ENCODE measurements at places on chromosomes 12 and 14.
A peak's percentile ranks its signal among the peaks of the same experiment; 100 is the strongest.

DNA sequence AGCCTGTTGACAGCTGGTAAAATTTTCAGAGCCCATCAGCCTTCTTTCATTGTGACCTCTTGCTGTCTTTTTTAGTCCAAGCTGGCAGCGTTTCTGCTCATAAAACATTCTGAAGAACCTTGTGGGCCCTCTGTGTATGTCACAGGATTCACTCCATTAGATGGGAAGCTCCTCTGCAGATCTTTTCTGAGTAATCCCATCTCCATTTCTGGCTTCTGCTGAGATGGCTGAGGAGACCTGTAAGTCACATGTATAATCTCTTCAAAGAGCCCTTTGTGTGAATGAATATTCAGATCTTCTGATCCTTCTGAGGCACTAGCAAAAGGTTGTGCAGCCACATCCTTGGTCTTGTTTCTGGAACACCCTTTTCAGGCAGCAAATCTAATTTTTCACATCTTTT is 2.8 kb downstream of the RXYLT1 start:
- no peak for DNase-seq

- no peak for DNase-seq
Measured at GRCh38 chr12:9920451-9920850, 11.7 kb downstream of the CLEC2A start.

GRCh38 chr14:77570706-77571268 is 45.6 kb downstream of the SPTLC2 start:
- no peak for DNase-seq

- DNase-seq, result no peak
Measured at GRCh38 chr12:112357214-112357613, 25.0 kb downstream of the HECTD4 start.

- no peak for DNase-seq
Measured at GRCh38 chr12:116687888-116688287, 50.0 kb downstream of the SPRING1 start.

GRCh38 chr12:101619026-101619786 is 24.4 kb downstream of the MYBPC1 start:
- no peak for DNase-seq

- DNase-seq, result no peak
Measured at GRCh38 chr14:96568621-96569020, 66.4 kb downstream of the PAPOLA start.

GRCh38 chr14:66444271-66444927 is 41.8 kb upstream of the CCDC196 start:
- no peak for DNase-seq

DNA sequence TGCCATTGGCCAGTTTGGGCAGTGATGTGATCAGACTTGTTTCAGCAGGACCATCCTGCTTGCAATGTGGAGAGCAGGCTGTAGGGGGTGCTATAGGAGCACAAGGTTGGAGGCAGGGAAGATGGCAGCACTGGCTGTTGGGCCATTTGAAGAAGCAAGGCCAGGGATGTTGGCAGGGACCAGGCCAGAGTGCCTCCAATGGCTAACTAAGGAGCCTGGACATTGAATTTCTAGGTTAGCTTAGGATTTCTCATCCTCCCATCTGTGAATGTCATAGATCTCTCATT is 23.5 kb downstream of the FGF23 start:
- peak; percentile 18 for DNase-seq

DNA sequence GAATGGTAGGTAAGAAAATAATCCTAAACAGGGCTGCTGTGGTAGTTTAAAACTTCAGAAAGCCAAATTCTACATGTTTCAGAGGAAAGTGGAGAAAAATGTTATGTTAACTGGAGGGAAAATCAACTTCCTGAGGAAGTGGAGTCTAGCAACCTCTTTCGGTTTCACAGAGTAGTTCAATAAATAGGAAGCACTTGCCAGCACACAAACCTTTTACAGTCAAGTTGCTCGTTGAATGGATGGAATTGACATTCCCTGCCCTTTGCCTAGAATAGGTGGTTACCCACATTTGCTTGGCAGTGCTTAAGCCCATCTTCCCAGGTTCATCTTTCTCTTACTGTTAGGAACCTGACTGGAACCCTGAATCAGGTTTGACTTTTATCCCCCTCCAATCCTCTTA is 15.9 kb downstream of the ANKRD13A start:
- no peak for DNase-seq

DNA sequence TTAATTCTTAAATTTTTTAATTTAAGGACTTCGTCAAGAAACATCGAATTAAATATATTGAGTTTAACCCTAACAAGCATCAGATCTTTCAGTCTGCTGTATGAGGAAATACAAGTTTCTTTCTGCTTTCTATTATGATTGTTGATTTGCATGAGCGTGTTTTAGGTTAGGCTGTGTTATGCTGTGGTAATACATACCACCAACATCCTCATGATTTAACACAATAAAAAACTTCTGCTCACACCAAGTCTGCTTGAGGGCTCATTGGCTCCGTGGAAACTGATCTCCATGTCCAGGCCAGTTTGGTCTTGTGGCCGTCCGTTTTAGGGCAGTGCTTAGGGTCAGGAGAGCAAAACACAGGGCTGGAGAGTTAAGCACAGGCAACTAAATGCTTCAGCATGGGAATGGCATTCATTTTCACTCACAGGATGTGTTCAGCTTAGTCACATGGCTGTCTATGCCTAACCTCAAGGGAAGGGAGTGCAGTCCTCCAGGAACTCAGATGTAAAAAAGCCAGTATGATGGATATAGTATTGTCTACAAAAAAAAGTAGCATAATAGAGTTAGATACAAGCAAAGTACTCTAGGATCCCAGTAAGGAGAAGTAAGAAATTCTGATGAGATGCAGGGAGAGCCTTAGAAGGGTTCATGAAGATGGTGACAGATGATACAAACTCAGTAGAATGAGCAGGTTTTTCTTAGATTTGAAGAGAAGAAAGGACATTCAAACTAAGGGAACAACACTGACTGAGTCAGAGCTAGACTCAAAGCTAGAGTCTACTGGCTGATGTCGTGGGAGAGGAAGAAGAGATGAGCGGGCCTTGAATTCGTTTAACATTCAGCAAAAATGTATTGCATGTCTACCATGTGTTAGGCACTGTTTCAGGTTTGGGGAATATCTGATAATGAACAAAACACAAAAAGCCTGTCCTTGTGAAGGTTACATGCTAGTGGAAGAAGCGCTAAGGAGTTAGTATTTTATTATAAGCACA is 16.3 kb downstream of the MARK3 start:
- DNase-seq, result no peak

DNA sequence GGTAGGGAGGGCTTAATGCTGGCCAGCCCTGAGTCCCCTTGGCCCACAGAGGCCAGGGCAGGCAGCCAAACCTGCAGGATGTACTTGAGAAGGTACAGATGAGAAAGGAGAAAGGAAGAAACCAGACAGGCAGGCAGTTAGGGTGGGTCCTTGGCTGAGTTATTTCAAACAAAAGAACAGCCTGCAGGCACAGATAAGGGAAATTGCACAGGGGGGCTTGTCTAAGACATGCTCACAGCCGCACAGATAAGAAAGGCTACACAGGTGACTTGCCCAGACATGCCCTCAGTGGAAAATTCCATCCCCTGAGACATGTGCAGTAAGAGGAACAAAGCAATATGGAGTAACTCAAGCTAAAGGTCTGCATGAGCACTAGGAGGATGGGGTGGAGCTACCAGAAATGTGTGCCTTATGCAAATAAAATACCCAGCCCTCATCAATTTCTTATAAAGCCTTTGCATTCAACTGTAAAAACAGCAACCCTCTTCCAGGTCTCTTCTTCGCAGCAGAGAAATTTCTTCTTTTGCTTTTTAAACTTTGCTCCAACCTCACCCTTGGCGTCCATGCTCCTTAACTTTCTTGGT is 158.2 kb upstream of the RGS6 start:
- DNase-seq, result no peak

GRCh38 chr12:7142056-7142644 is 12.0 kb downstream of the CLSTN3 start:
- peak; percentile 18 for DNase-seq

- no peak for DNase-seq
Measured at GRCh38 chr14:105099778-105100177, 34.5 kb upstream of the GPR132 start.

GRCh38 chr14:95505030-95505589 is 11.3 kb downstream of the SYNE3 start:
- DNase-seq, result no peak

DNA sequence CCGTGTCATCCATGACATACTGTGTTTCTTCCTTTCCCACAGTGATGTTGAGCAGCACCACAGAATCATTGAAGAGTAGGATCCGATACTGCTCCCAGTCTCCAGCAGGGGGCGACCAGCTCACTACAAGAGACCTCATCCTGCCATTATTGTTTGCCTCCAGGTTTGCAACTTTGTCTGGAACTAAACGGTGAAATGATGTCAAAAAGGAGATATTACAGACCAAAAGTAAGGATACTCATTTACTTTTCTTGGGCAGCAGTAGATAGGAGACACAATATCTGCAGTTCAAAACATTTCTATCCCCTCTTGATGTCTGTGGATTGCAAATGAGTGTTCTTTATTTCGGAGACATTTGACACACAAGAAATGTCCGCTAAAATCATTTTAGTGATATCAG is 47.2 kb downstream of the PTPRB start:
- DNase-seq, result peak; percentile 36

DNA sequence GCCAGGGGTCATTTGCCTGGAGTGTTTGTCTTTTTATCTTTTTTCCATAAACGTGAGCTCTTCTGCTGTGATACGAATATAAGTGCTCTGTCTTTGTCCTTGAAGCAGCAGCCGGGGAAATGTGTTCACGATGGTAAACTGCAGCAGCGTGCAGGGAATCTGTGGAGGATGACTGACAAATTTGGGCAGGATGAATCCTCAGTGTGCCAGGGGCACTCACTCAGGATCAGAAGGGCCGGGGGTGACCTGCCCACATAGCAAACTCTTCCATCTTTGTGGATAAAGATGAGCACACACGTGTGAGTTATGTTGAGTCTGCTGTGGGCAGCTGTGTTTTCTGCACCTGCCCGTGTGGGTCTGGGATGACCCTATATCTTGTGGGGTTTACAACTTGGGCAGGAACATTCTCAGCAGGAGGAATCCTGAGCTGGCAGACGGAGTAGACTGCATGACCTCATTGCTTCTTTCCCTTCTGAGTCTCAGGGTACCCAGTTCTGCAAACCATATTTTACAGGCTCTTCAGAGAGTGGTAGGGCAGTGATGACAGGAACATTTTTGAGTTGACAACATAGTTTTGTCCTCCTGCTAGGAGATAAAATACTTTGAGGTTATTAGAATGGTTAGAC is 711 bp downstream of the ANO4 start:
- DNase-seq, result no peak

DNA sequence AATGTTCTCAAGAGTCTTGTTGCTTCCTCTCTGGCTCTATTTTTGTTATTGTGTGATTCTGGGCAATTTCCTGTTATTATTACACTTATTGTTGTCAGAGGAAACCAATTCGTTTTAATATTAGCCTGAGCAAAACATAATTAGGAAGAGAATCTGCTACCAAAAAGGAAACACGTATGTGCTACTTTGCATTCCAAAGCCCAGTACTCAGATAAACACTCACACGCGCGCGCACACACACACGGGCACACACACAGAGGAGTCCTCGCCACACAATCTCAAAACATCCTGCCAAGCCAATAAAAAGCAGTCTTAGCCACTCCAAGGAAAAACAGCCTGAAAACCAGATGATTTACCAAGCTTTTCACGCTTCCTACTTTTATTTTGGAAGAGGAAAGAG is 400.7 kb downstream of the NUAK1 start:
- DNase-seq, result no peak

DNA sequence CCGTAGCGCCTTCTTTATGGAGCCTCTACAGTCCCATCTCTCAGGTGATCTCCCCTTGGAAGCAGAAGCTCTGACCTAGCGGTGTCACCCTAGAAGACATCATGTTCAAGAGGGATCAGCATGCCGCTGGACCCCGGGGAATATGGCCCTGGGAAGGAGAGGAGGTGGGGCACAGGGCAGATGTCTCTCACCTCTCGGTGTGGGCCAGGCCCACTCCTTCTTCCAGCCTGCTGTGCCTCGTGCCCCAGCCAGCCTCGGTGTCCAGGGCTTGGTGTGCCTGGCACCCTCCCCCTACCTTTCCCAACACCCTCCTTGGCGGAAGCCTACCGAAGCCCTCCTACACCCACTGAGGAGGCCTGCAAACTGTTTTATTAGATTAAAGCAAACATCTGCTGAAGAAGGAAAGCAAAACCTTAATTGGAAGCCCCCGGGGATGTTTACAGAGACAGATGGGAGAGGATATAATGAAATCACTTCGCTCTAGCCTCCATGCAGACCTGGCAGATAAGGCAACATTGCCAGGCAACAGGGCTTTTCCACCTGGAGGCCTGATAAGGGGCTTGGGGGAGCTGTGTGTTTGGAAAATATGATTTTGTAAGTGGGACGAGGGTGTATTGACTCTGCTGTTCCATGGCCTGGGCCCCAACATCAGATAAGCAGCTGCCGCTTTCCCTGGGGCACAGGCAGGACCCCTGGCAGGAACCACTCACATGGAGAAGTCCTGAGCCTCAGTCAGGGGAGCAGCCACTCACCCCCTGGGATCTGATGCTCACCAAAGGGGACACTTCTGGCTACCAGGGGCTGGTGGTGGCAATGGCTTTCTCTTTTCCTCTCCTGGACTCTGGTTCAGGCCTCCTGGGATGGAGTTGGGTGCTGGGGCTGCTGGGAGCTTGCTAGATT is 5.7 kb upstream of the CHGA start:
- DNase-seq, result no peak

GRCh38 chr14:27886256-27886655 is 880.3 kb upstream of the FOXG1 start:
- no peak for DNase-seq

- DNase-seq, result no peak
Measured at GRCh38 chr12:71242511-71242910, 84.7 kb upstream of the TSPAN8 start.

DNA sequence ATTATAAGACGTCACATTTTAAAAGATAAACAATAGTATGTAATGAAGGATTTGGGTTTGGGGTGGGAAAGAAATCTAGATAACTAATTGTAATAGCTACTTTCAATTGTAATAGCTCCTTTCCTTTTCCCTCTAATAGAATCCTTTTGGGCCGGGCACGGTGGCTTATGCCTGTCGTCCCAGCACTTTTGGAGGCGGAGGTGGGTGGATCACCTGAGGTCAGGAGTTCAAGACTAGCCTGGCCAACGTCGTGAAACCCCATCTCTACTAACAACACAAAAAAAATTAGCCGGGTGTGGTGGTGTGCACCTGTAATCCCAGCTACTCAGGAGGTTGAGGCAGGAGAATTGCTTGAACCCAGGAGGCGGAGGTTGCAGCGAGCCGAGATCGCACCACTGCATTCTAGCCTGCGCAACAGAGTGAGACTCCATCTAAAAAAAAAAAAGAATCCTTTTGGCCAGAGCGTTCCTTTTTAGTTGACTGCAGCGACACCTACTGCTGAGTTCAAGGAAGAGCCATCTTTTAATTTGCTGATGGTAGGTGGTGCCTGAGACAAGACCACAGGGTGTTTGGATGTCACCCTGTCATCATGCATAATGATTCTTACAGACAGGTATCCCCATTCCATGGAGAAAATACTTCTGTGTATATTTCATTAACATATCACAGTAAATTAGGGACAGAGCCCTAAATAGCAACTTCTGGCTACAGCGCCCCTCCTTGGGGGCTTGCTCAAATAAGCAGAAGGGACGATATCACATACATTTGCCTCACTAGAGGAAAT is 79.5 kb downstream of the ARMH4 start:
- peak; percentile 42 for DNase-seq
